ENCODE measurements at places on chromosomes 5 and 9.

- no peak for DNase-seq
These were observed 1.1 kb downstream of the BRINP1 start for GRCh38 chr9:119368179-119368578.

DNA sequence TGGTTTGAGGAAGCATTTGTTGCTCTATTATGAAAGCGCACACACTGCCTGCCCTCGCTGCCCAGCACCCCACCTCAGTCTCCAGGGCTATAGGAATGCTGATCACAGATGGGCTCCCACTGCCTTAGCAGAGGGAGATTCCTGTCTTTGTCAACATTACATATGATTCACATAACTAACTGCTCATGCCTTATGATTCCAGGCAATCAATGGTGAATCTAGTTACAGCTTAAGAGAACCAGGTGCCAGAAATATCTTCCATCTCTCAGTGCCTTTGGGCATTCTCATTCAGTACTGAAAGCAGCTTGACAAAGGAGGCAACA lies 458.9 kb upstream of the C9orf72 start:
- no peak for DNase-seq

- no peak for DNase-seq
These were observed 417.8 kb upstream of the CTNND2 start for GRCh38 chr5:12322042-12322441.

GRCh38 chr5:153483482-153483881 lies 7.0 kb upstream of the GRIA1 start:
- no peak for DNase-seq

- no peak for DNase-seq
These were observed 28.2 kb downstream of the C9orf152 start for GRCh38 chr9:110179734-110180133.

DNA sequence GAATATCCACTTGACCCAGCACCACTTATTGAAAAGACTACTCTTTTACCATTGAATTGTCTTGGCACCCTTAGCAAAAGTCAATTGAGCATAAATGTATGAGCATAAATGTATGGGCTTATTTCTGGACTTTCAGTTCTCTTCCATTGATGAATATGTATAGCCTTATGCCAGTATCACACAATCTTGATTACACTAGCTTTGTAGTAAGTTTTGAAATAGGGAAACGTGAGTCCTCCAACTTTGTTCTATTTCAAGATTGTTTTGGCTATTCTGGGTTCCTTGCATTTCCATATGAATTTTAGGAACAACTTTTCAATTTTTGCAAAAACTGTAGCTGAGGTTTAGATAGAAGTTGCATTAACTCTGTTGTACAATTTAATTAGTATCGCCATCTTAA lies 601.0 kb downstream of the TLE1 start:
- no peak for DNase-seq

- DNase-seq: no peak
These were observed 2212.2 kb upstream of the ACO1 start for GRCh38 chr9:30172206-30172605.

- DNase-seq: no peak
These were observed 432.9 kb downstream of the TLE4 start for GRCh38 chr9:80004714-80005113.

DNA sequence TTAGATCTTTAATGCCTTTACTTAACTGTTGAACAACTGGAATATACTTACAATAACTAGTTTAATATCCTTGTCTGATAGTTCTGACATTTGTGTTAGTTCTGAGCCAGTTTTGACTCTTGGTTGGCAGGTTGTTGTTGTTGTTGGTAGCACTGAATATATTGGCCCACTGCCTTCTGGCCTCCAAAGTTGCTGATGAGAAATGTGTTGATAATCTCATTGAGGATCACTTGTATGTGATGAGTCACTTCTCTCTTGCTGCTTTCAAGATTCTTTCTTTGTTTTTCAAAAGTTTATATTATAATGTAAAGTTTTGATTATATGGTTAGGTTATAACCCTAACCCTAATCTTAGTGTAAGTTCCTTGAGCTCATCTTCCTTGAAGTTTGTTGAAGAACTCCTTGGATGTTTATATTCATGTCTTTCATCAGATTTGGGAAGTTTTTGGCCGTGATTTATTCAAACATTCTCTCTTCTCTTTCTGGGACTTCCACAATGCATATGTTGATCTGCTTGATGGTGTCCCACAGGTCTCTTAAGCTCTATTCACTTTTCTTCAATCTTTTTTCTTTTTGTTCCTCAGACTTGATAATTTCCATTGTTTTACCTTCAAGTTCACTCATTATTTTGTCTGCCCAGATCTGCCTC lies 149.7 kb downstream of the FGF18 start:
- no peak for DNase-seq

DNA sequence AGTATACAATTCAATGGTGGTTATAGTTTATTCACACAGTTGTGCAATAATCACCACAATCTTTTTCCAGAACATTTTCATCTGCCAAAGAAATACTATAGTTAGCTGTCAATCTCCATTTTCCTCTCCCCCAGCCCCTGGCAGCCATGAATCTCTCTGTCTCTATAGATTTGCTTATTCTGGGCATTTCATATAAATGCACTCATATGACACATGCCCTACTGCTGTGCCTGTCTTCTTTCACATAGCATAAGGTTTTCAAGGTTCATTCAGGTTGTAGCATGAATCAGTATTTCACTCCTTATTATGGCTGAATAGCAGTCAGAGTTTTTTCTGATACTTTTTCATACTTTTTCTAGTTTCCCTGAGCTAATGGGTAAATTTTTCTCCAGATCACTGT lies 127.6 kb downstream of the HSPA4 start:
- DNase-seq: no peak

DNA sequence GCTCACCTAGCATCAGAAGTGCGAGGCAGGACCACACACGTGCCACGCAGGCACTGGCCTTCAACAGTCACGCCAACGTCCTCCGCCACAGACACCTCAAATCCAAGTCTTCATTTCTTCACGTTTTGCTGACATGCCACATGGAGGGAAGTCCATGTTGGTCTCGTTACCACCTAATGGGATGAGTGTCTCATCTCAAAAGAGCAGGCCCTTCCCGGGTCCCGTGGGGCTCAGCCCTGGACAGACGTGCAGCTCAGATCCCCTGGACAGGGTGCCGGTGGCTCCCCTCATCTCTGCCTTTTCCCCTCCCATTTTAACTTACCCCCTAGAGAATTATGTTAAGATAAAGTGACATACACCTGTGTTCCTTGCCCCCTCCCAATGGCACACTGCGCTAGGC lies 76.8 kb downstream of the MRPL36 start:
- no peak for DNase-seq

DNA sequence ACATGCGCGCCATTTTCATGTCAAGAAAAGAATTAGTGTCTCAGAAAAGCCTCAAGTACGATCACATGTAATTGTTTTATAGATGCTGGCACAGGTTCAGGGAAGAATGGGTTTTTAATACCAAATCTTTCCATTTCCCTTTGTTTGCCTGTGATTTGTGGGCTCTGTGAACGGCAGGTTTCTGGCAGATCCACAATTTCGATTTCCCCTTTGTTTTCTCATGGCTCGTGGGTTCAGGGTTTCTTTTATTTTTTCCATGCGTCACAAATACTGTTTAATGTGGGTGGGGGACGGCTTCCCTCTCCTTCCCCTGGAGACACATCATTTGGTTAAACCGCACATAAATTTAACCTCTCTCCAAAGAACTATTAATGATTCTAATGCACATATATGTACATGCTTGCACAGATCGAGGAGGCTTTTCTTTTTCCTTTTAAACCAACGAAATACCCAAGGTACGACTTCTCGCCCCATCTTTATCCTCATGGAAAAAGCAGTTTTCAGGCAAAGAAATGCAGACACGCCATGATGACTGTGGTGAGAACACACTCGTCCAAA lies 195.9 kb downstream of the SLIT3 start:
- no peak for DNase-seq

- no peak for DNase-seq
These were observed 37.5 kb downstream of the ZNF618 start for GRCh38 chr9:113913426-113914195.

DNA sequence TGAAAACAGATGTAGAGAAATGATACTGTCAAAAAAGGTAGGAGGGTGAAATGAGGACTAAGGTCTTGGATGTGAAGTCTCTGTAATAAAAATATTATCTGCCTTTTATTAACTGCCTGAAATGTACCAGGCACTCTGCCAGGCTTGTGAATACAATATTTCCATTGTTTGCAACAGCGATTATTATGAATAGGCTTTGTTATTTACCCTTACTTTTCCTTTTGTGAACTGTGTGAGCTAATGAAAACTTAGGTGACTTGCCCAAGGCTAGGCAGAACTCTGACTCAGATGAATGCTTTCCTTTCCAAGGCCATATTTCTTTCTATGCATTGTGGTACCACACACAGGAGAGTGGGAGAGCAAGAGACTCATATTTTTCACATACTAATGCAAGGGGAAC lies 204.1 kb downstream of the CDH12 start:
- no peak for DNase-seq

DNA sequence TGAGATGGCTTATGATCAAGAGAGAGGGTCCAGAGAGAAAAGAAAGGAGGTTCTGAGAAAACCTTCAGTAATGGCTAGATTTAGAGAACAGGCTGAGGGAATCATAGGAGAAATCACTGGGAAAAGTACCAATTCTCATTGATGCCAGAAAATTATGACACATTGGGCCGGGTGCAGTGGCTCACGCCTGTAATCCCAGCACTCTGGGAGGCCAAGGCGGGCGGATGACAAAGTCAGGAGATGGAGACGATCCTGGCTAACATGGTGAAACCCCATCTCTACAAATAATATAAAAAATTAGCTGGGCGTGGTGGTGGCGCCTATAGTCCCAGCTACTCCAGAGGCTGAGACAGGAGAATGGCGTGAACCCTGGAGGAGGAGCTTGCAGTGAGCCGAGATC lies 29.5 kb upstream of the PLIN2 start:
- DNase-seq: no peak

DNA sequence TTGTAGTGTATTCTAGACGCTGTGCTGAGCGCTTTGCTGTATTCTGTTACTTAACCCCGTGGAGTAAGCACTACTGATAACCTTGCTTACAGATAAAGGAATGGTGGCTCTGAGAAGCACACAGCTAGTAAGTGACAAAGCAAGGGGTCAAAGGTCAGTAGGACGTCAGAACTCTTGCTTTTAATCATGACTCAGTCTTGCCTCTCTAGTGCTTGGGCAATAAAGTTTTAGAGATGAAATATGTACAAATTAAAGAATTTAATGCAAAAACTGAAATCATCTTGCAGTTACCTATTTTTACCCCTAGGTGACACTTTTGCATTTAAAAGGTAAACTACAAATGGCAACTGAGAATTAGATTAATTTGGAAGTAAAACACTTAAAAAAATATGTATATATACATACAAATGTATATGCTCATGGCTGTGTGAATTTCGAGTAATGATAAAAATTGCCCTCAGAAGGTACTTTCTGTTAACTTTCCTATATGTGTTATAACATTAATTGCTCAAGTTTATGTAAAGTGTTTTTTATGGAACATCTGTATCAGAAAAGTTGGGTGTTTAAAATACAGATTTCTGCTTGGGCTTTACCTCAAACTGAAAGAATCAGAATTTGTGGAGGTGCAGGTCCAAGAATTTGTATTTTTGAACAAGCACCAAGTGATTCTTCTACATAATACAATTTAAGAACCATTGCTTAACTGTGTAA lies 175.1 kb upstream of the DAB2 start:
- peak; percentile 14 for DNase-seq

GRCh38 chr9:84975926-84976325 lies 306.4 kb downstream of the NTRK2 start:
- no peak for DNase-seq

DNA sequence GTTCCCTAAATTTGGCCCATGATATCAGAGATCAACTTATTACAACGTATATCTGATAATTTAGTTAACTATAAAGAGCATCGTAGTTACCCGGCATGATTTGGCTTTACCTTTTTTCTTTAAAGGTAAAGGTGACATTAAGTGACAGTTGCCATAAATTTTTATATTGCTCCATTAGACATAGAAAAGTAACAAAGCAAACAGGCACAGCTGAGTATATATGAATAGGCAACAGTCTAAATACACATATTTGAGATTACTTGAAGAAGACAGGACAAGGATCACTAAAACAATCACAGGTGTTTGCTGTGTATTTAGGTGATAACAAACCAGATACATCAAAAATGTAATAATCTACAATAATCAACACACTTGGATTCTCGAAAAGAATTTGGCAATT lies 34.8 kb downstream of the RFX3 start:
- DNase-seq: no peak

- no peak for DNase-seq
These were observed 94.7 kb upstream of the ZNF366 start for GRCh38 chr5:72601861-72602260.

GRCh38 chr5:151414536-151414935 lies 32.9 kb upstream of the SLC36A1 start:
- DNase-seq: no peak

GRCh38 chr5:116696366-116696765 lies 121.7 kb upstream of the SEMA6A start:
- DNase-seq: no peak

DNA sequence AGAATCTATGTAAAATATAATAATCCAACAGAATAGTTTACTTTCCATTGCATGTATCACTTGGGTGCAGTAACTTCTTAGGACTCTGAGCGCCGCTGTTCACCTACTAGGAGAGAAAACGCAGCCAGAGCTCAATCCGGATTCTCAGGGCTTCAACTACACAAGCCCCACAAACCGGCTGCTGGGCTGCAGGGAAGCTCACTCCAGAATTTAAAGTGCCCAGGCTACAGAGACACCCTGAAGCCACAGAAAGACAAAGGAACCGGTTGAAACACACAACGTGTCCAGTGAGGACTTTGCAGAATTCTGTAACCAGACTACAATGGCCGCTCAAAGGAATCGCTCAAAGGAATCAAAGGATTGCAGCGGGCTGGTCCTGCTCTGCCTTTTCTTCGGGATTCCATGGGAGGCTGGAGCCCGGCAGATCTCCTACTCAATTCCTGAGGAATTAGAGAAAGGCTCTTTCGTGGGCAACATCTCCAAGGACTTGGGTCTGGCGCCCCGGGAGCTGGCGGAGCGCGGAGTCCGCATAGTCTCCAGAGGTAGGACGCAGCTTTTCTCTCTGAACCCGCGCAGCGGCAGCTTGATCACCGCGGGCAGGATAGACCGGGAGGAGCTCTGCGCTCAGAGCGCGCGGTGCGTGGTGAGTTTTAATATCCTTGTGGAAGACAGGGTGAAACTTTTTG lies at the start of gene PCDHGA10:
Gene PCDHGA10, plus strand, starts transcription at position 134 of the 686 bp plus-strand sequence. Its CDS starts 189 bp downstream, at position 323.
- peak; percentile 42 for DNase-seq

DNA sequence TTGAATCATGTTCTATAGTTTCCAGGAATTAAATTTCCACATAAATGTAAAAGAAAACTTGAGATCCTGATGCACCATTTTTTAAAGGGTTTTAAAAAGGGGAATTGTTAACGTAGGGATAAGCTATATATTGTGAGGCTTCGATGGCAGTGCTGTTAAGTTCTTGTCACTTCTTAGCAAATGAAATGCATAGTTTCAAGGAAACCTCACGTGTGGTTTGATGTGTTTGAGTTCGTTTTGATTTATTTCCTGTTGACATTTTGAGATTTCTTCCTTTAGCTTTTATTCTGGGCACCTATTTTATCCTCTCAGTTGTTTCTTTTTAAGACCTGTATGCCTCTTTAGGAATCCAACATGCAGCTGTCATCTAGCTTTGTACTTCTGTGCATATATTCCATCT lies 301.0 kb downstream of the DOCK8 start:
- DNase-seq: no peak
